ENCODE measurements at places on chromosomes 11 and 22. TPM values are rescaled to one million over a fixed set of nuclear protein-coding genes. Genes with fewer than 3 reads are reported as not detected.

DNA sequence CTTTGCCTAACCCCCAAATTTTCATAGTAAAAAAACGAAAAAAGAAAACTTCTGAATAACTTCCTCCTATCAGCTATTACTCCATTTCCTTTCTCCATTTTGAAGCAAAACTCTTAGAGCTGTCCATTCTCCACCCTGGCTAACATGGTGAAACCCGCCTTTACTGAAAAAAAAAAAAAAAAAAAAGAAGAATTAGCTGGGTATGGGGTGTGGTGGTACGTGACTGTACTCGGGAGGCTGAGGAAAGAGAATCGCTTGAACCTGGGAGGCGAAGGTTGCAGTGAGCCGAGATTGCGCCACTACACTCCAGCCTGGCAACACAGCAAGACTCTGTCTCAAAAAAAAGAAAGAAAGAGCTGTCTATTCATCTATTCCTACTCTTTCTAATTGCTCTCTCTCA lies 11.3 kb upstream of the NXF1 start:
- DNase-seq = no peak

- peak; percentile 61 for DNase-seq
Observed at GRCh38 chr22:38403812-38404211, 51.2 kb downstream of the KCNJ4 start.

- no peak for DNase-seq
Observed at GRCh38 chr22:48318575-48319320, 1508.9 kb downstream of the BRD1 start.

DNA sequence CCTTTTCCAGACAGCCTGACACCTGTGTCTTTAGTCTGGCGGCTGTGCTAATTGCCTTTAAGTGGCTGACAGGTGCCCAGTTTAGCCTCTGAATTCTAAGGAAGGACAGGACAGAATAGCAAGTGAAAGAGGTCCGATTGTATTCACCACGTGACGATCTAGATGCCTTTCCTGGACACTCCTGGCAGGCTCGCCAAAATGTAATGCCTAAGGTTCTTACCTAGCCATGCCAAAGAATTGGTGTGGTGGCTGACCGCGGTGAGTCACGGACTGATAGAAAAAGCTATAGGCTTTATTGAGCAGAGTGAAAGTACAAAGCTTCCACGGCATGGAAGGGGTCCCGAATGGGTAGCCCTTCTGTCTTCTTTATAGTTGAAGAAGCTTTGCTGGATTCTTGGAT lies 26.7 kb downstream of the ANKRD42 start:
- no peak for DNase-seq

- no peak for DNase-seq
Observed at GRCh38 chr11:16791191-16791961, 52.9 kb downstream of the C11orf58 start.

DNA sequence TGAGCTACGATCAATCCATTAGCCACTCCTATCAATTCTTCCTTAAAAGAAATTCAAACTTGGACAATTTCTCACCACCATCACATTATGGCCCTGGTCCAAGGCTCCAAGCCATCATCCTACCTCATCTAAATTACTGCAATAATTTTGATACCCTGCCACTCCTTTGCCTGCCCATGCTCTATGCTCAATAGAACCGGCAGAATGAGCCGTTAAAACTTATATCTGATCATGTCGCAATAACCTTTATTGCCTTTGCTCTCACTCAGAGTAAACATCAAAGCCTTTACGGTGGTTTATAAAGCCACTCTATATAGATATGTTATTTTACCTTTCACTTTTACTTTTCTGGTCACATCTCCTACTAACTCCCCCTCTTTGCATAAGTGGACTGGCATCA lies 2392.1 kb upstream of the RAG2 start:
- no peak for DNase-seq

DNA sequence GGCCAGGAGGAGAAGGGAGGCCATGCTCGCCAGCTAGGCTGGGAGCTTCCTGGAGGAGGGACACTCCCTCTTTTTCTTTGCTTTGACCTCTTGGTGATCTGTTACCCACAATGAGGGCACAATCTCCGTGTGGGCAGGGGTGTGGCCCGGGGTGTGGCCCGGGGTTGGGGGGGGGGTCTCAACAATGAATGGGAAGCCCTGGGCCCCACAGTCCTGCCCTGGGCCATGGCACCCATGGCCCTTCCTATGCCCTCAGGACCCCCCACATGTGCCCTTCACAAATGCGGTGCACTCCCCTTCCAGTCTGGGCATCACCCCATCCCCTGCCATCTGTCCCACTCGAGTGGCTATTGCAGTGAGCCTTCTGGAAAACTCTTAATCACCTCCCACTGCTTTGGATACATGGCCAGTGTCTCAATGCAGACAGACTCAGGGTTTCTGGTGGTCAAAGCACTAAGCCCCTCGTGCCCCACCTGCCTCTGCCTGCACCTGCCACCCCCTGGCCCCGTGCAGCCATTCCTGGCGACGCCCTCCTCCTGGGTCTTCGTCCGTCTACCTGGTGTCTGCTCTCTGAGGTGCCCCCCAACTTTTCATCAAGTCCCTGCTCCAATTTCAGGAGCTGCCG lies 611.3 kb downstream of the TBC1D22A start:
- DNase-seq = no peak

DNA sequence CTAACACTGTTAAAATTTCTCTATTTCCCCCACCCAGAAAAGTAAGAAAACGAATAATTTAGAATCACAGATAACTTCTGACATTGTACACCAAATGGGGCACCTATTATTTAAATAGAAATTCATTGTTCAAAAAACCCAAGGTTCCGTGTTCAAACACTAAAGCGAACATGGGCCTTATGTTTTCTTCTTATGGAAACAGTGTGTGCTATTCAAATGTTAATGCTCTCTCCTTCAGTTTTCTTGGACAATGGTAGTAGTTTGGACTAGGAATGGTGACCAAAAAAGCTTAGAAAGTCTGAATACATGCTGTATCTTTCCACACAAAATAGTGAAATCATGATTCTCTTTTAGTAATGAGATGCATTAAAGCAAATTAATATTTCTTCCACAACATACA lies 33.7 kb downstream of the VSIG10L2 start:
- DNase-seq = no peak

- DNase-seq = no peak
Observed at GRCh38 chr11:34150494-34151151, 45.2 kb downstream of the NAT10 start.

- no peak for DNase-seq
Observed at GRCh38 chr22:25122136-25122764, 77.4 kb upstream of the CRYBB3 start.

- DNase-seq = no peak
Observed at GRCh38 chr11:8793114-8793777, 110.7 kb downstream of the RPL27A start.

DNA sequence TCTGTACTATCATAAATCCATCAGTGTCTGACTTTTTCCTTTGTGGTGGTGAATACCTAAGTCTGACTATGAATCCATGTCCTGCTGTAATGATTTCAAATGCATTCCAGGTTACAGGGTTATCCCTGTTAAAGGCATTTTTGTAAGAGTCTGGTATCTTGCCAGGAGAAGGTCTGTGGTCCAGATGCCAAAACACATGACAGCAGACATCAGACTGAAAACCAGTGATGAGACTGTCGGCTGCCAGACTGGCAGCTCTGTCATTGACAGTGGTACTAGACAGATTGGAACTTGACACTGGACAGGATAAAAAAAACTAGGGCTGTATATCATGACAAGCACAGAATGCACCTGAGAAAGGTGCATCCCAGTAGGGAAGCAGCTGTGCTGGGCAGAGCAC lies 301.8 kb upstream of the FAT3 start:
- no peak for DNase-seq

Gene BAIAP2L2
- total RNA-seq = under 0.01 TPM

Gene TMEM86A
- 4.9 TPM for total RNA-seq

Gene RELA
- 16.3 TPM for total RNA-seq

Gene FBLN1
- total RNA-seq = 25.7 TPM

Gene FREY1
- 1.2 TPM for total RNA-seq

Gene TRIM51
- not detected for total RNA-seq

All from frontal cortex (tissue), 4 donors.